Activated CD4-positive, alpha-beta T cell treated with anti-CD3 and anti-CD28 coated beads, Interleukin-2, amount 10 ng/mL, durations not matched to agents 7 days and 5 days (primary cell): ENCODE measurements at places on chromosomes 7 and 10.

GRCh38 chr10:75034131-75034512, 77.3 kb upstream of the SAMD8 start:
- no peak overlapping the region for H3K4me3 ChIP-seq
- H3K36me3 ChIP-seq = peaks cover 16% of the 10 kb centered on the region
- H3K27me3 ChIP-seq = no peaks in the 10 kb centered on the region
- peaks cover 16% of the 10 kb centered on the region for H3K4me1 ChIP-seq
- no peak overlapping the region for H3K27ac ChIP-seq

DNA sequence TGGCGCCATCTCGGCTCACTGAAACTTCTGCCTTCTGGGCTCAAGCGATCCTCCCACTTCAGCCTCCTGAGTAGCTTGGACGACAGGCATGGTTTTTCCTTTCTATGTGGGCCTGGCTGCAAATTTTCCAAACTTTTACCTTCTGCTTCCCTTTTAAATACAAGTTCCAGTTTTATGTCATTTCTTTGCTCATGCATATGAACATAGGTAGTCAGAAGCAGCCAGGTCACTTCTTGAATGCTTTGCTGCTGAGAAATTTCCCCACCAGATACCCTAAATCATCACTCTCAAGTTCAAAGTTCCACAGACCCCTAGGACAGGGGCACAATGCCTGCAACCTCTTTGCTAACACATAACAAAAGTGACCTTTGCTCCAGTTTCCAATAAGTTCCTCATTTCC, 21.6 kb upstream of the RPEL1 start:
- no peak overlapping the region for H3K4me3 ChIP-seq
- no peak overlapping the region for H3K27ac ChIP-seq
- no peak for DNase-seq
- H3K27me3 ChIP-seq = no peaks in the 10 kb centered on the region
- peaks cover 6% of the 10 kb centered on the region for H3K36me3 ChIP-seq

DNA sequence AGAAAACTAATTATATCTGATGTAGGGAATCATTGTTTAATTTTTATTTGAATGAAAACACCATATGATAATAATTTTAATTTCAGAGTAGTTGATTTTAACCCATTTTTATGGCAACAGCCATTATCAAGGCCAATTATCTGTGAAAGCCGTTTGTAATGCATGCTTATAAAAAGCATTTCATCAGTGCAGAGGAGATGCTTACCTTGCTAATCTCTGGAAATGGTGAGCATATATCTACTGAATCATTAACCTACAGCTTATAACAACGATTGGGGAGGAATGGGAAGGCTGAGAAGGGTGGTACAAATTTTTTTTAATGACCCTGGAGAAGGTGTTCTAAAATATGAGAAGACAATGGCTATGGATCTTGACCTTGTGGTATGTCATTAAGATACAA, 235.6 kb downstream of the DGKB start:
- H3K4me3 ChIP-seq = no peak overlapping the region
- no peak overlapping the region for H3K27ac ChIP-seq
- H3K27me3 ChIP-seq = no peaks in the 10 kb centered on the region
- no peaks in the 10 kb centered on the region for H3K36me3 ChIP-seq
- H3K4me1 ChIP-seq = no peaks in the 10 kb centered on the region

DNA sequence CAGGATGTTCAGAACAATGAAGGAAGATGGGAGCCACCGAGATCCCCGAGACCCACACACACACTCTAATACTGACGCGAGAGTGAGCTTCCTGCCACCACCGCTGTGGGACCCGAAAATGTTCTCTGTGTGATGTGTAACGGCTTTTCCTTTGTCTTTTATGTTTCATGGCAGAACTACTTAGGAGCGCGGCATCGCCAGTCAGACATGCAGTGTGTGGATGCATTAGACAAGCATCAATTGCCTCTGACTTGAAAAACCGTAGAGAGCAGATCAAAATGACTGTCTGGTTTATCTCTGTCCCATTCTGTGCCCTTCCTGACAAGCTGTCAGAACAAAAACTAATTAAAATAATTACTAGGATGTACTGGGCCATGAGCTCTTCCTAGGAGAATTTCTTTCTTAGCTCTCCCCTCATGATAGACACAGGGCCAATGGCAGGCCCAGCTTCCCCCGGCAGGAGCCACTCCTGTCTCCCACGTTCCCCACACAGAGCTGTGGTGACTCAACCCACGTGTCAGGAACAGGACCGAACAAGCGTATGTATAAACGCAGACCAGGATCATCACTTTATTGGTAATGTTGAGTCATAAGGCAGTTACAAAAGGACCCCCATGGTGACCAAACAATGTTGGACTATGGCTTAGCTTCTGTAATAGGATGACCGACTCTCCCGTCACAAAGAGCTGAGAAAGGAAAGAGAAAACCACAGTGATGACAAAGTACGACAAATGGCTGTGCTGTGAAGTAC, 705.0 kb downstream of the PARD3 start:
- H3K4me3 ChIP-seq = no peak overlapping the region
- H3K27me3 ChIP-seq = no peaks in the 10 kb centered on the region
- DNase-seq = no peak
- no peak overlapping the region for H3K27ac ChIP-seq
- no peaks in the 10 kb centered on the region for H3K36me3 ChIP-seq
- no peaks in the 10 kb centered on the region for H3K4me1 ChIP-seq

GRCh38 chr7:131011432-131011742, 277.4 kb upstream of the KLF14 start:
- DNase-seq = no peak
- peaks cover 6% of the 10 kb centered on the region for H3K36me3 ChIP-seq
- peaks cover 79% of the 10 kb centered on the region for H3K4me1 ChIP-seq
- peak overlapping the region; percentile 85 for H3K27ac ChIP-seq
- no peaks in the 10 kb centered on the region for H3K27me3 ChIP-seq
- H3K4me3 ChIP-seq = peak overlapping the region; percentile 54

DNA sequence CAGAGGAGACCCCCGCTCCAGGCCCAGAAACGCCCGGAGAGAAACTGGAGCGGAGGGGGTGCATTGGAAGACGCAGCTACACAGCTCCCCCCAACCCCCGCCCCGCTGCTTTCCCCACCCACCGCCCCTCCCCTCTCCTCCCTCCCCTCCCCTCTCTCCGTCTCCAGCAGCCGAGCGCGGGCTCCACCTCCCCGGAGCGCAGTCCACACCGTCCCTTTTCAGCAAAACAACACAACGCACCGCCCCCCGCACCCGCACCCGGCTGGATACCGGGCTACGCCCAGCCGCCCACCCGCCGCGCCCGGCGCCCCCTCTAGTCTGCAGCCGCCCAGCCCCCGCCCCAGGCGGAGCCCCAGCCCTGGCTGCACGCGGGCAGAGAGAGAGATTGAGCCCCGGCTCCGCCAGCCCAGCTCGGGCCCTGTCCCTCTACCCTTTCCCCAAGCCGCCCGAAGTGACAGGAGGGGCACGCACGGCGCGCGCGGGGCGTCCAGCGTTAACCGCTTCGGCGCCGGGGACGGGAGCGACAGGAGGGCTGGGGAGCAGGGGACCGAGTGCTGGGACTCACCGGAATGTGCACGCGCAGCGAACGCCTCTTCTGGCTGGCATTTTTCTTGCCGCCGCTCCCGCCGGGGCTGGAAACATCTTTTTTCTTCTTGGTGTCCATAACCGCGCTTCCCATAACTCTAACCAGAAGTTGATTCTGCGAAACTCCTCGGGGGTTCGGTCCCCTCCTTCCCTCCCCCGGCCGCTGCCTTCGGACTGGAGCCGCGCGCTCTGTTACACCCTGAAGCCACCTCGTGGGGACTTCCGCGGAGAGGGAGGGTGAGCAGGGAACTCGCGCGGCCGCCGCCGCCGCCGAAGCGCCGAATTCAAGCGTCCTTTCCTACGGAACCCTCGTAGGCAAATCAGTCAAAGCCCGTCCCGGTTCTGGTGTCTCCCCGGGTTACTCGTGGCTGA, 695 bp downstream of the PRKAG2 start:
- peaks cover 10% of the 10 kb centered on the region for H3K4me1 ChIP-seq
- peak overlapping the region; percentile 94 for H3K27ac ChIP-seq
- peak overlapping the region; percentile 96 for H3K4me3 ChIP-seq
- DNase-seq = peak; percentile 77
